Heart left ventricle (tissue), 16 donors: ENCODE measurements at places on chromosomes 2 and 18. TPM values are rescaled to one million over a fixed set of nuclear protein-coding genes. Genes with fewer than 3 reads are reported as not detected.

The ACMSD gene
- total RNA-seq: not detected

The DSG2 gene
- total RNA-seq: 44.4 TPM

The ZNF521 gene
- 12.2 TPM for total RNA-seq

The MYO5B gene
- total RNA-seq: 0.51 TPM

DNA sequence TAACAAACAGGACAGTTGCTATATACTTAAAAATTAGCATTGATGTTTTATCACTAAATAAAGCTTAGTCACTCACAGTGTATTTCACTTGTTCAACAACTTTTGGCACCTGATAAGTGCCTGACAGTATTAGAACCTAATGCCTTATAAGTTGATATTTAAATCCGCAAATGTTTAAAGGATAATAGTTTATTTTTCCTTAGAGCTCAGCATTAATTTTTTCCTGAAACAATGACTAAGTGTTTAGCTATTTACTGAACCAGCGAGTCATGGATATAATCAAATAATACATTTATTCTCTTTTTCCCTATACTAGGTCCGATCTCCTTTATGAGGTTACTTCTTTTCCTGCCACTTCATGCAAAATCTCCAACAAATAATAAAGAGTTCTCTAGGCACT is 146.0 kb upstream of the PGAP1 start:
- no peaks in the 10 kb centered on the region for H3K27me3 ChIP-seq
- no peak overlapping the region for H3K27ac ChIP-seq
- no peaks in the 10 kb centered on the region for H3K4me1 ChIP-seq
- no peaks in the 10 kb centered on the region for H3K36me3 ChIP-seq
- DNase-seq: no peak

- no peaks in the 10 kb centered on the region for H3K36me3 ChIP-seq
- H3K27ac ChIP-seq: peak overlapping the region; percentile 29
- no peak overlapping the region for H3K4me3 ChIP-seq
- no peaks in the 10 kb centered on the region for H3K4me1 ChIP-seq
- no peak for DNase-seq
These were observed 147.9 kb upstream of the CAVIN2 start for GRCh38 chr2:191994749-191995148.

- no peak overlapping the region for H3K4me3 ChIP-seq
- no peaks in the 10 kb centered on the region for H3K4me1 ChIP-seq
- no peaks in the 10 kb centered on the region for H3K36me3 ChIP-seq
- no peak for DNase-seq
- no peaks in the 10 kb centered on the region for H3K27me3 ChIP-seq
- H3K27ac ChIP-seq: no peak overlapping the region
These were observed 101.9 kb downstream of the GPD2 start for GRCh38 chr2:156538083-156538504.

DNA sequence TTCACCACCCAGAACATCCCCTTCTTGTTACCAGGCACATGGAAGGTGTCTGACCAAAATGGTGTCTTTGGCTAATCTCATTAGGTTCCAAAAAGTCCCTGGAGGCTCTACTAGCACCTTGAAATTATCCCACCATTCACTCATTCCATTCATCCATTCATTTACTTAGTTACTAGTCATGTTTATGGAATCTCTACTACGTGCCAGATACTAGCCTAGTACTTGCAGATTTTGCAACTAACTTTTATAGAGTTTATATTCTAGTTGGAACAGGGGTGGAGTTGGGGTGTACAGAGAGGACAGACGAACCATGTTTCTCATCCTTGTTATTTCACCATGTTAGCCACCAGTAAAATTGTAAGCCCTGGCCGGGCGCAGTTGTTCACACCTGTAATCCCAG is 4.0 kb upstream of the NOP58 start:
- peaks cover 8% of the 10 kb centered on the region for H3K4me1 ChIP-seq
- no peak for DNase-seq
- H3K27me3 ChIP-seq: no peaks in the 10 kb centered on the region
- H3K4me3 ChIP-seq: no peak overlapping the region
- H3K36me3 ChIP-seq: no peaks in the 10 kb centered on the region
- no peak overlapping the region for H3K27ac ChIP-seq

- H3K27ac ChIP-seq: peak overlapping the region; percentile 89
- peaks cover 23% of the 10 kb centered on the region for H3K4me1 ChIP-seq
- peak overlapping the region; percentile 95 for H3K4me3 ChIP-seq
- DNase-seq: peak; percentile 69
- no peaks in the 10 kb centered on the region for H3K27me3 ChIP-seq
These were observed 611 bp downstream of the NOL10 start for GRCh38 chr2:10688921-10689807.

DNA sequence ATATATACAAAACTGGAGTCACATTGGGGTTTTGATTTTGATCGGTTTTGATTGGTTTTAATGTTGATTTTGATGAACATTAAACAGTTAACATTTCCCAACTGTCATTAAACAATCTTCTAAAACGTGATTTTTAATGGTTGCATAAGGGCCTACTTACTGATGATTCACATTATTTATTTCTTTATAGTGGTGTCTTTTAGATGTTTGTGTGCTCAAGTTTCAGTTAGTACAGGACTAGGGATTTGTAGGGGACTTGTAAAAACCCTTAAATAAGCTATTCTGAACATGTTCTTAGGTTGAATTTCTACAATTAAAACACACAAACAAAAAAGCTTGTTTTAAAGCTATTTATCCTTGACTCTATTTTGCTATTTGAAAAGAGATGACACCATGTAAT is 61.6 kb downstream of the TTC21B start:
- no peaks in the 10 kb centered on the region for H3K4me1 ChIP-seq
- no peak for DNase-seq
- H3K36me3 ChIP-seq: peaks cover 7% of the 10 kb centered on the region
- no peak overlapping the region for H3K4me3 ChIP-seq

GRCh38 chr18:45276878-45277277 is 338.4 kb upstream of the SLC14A2 start:
- H3K27ac ChIP-seq: no peak overlapping the region
- H3K4me1 ChIP-seq: no peaks in the 10 kb centered on the region
- no peak for DNase-seq
- no peaks in the 10 kb centered on the region for H3K36me3 ChIP-seq
- H3K4me3 ChIP-seq: no peak overlapping the region
- no peaks in the 10 kb centered on the region for H3K27me3 ChIP-seq
